C1 segment of cervical spinal cord (tissue), 14 donors: ENCODE measurements at places on chromosomes 6 and 20.

DNA sequence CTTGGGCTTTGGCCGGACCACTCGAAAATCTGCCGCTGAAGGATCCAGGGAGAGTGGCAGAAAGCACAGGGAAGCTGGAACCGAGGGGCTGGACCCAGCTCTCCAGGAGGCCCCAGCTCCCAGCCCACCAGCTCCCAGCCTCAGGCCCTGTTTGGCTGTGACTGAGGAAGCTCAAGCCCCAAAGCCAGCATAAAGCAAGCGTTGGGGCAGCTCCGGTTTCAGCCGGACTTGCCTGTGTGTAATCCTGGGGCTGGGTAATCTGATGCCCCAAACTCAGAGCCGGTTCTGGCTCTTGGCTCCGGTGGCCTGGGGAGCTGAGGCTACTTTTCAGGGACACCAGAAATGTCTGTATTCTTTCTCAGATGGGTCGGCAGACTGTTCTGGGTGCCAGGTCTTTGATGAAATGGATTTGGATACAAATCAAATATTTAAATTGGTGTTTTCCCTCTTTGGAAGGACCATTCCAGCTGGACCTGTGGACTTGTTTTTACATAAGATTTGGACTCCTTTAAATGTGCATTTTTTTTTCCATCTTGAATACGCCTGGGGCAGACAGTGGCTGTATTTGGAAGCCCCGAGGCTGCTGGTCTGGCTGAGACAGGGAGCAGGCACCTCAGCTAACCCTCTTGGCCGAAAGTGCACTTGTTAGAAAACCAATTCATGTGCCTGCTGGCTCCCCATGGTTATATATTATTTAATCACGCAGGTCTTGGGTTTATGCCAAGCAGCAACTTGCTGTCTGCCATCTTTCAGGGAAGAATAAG lies 29.7 kb downstream of the RPP40 start:
- no peak for DNase-seq

DNA sequence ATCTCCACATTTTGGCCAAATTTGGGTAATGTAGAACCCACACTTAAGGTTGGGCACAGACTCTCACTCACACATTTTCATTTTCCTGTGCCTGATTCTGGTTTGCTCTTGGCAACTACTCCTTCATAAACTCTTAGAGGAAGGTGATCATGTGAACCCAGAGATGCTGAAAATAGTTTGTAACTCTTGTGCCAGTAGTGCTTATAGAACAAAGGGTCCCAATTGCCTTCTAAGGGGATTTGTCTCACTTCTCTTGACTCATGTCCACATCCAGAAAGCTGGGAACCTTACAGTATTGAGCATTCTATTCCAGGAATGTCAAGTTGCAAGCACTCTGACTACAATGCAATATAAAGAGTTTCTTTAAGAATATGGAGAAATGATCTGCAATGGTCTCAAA lies 62.0 kb upstream of the TASP1 start:
- no peak for DNase-seq

- no peak for DNase-seq
Measured at GRCh38 chr20:8220716-8221115, 88.7 kb downstream of the PLCB1 start.

- no peak for DNase-seq
Measured at GRCh38 chr6:15769511-15770018, 106.7 kb upstream of the DTNBP1 start.

DNA sequence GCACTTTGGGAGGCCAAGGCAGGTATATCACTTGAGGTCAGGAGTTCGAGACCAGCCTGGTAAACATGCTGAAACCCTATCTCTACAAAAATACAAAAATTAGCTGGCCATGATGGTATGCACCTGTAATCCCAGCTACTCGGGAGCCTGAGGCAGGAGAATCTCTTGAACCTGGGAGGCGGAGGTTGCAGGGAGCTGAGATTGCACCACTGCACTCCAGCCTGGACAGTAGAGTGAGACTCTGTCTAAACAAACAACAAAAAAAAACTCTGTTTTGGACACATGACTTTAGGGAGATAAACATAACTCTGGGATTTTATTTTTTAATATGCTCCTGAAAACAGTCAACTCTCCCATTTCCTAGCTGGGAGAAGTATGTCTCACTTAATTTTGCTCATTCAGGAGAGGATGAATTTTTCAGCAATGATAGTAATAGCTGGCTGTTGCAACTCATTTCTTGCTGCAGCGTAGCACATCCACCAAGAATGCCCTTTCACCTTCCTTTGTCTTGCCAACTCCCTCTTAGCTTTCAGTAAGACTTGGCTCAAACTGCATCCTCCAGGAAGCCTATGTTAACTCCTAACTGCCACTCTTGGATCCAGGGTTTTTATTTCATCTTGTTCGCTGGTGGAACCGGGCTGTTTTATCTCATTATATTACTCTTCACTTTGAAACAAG lies 24.3 kb downstream of the TOP1 start:
- DNase-seq = no peak

- no peak for DNase-seq
Measured at GRCh38 chr6:95243053-95243452, 334.3 kb upstream of the MANEA start.

GRCh38 chr6:14243597-14243996 lies 126.0 kb downstream of the CD83 start:
- no peak for DNase-seq

DNA sequence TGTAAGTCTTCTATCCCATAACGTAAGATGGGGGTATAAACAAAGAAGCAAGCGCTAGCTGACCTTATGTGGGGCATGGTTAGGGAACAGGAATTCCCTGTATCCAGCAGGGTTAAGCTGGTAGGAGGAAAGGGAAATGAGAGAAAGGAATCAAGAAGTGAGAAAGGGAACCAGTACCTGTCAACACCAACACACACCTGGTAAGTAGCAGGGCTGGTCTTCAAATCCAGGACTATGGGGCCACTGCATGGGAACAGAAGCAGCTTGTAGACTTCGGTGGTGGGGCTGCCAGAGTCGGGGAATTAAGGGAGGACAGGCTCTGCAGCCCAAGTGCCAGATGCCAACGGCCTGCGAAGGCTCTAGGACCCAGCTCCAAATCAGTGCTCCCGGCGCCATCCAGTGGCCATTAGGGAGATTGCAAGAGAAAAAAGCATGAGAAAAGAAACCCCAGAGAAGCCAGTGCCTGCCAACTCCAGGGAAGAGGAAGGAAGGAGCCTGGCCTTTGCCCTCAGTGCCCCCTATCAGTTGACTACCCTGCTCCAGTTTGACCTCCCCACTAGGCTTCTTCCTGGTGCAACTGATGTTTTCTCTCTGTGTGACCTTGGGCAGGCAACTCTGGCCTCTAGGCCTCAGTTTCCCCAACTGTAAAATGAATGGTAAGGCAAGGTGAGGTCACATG lies 15.8 kb upstream of the RBPJL start:
- DNase-seq = peak; percentile 32

DNA sequence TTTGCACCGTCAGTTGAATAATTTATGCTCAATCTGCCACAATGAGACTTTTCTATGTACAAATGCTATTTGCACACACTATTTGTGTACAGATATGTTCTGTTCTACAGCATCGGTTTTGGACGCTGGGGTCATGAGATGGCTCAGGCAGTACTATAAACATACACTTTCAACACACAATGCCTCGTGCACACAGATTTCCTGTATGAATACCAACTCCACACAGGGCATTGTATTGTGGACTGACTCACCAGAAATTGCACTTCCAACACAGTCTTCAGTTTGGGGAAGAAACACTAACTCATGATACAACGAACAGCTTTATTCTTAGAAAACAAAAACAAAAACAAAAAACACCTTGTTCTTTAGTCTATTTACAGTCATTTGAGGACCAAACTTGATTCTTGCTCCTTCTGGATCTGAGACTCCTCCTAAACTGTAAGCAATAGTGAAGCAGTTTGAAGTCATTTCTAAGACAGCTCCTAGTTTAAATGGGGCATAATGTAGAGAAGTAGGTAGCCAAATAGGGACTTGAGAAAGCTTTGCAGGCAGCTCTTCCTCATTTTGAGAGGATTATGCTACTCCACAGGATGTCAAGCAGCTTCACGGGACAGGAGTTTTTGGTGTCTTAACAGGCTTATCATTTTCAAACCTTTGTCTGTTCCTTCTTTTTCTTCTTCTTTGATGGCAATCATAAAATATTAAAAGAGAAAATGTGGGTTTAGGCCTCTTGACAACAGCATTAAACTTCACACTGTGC lies 33.7 kb downstream of the GJA10 start:
- no peak for DNase-seq

- peak; percentile 66 for DNase-seq
Measured at GRCh38 chr20:25353747-25354705, 36.6 kb downstream of the ABHD12 start.

- DNase-seq = peak; percentile 2
Measured at GRCh38 chr20:41095110-41095969, 42.0 kb upstream of the PLCG1 start.

DNA sequence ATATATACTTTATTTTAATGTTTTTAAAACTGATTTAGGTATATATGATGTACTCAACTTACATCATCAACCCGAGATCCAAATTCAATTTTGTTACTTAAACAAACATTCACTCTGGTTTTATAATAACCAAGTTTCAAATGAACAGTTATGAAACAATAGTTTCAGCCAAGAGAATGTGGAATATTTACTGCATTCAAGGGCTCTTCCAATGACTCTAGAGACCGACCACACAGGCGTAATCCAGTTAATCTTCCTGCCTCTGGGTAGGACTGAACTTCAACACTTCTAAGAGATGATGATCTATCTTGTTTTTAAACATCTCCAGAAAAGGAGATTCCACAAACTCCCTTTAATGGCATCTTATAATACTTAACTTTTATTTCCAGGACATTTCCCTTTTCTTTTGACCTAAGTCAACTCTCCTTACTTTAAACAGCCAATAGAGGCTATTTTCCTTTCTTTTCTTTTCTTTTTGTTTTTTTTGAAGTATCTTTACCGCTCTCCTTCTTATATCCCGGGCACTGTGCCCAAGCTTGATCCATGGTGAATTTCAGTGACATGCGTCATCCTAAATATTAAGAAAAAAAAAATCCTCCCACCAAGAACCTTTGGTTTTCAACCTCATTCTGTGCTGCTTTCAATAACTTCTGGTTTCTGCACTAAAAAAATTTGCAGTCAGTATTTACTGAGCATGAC lies 110.1 kb downstream of the KIF13A start:
- DNase-seq = no peak

GRCh38 chr20:60056407-60057122 lies 98.3 kb downstream of the CDH26 start:
- DNase-seq = no peak

DNA sequence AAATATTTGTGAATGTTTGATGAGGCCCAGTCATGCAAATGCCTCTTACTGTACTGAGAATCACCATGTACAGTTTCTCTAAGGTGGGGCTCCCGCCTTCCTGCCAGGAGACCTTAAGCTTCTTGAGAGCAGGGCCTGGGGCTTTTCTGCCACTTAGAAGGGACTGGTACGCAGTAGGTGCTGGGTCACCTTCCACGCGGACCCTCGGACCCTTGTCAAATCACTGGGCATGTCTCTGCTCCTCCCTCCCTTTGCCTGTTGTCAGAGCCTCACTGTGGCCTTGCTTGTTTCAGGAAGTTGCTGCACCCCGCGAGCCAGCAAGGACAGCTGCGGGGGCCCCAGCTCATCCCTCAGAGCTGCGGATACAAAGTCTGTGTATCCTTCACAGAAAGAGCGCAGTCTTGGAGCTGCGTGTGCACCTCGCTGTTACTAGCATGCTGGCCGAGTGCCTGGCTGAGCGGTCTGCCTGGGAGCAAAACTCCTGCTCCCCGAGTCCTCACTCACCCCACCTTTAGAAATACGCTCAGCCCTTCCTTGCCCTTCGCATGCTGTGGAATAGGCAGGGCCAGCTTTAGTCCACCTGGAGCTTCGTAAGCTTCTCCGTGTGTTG lies 30.7 kb upstream of the IRF4 start:
- DNase-seq = no peak

DNA sequence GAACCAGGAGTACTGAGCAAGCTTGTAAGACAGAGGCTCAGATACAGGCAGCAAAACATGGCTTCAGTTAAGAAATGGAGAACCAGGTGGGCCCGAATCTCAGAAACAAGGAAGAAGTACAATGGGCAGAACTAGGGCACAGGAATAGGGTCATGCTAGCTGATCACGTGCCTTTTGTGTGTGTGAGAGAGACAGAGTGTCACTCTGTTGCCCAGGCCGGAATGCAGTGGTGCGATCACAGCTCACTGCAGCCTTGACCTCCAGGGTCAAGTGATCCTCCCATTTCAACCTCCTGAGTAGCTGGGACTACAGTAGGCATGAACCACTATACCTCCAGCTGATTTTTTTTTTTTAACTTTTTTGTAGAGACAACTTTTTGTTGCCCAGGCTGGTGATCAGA lies 257.8 kb downstream of the UST start:
- no peak for DNase-seq

DNA sequence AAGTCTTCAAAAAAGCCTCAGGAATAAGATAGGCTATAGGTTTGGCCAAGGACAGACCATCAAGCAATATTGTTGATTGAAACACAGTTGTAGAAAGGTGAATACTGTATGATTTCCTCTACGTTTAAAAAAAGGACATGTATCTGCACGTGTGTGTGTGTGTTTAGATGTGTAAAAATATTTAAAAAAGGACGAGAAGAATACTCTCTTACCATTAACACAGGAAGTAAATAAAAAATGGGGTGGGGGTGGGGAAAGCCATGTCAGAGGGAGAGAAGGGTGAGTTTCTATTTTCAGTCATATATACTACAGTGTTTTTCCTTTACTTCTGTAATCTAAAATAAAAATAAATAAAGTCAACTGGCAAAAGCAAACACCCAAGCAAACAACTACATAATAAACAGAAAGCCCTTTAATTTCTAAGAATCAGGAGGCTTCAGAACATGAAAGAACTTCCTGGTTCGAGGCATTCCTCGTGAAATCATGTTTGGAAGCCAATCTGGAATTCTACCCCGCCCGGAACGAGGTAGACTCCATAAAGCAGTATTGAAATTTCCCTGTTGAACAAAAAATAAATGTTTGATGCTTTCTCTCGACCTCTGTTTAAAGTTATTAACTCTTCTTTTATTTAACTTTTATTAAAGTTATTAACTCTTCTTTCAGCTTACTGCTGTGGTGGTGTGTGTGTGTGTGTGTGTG lies 158.1 kb upstream of the ZNF217 start:
- DNase-seq = no peak

DNA sequence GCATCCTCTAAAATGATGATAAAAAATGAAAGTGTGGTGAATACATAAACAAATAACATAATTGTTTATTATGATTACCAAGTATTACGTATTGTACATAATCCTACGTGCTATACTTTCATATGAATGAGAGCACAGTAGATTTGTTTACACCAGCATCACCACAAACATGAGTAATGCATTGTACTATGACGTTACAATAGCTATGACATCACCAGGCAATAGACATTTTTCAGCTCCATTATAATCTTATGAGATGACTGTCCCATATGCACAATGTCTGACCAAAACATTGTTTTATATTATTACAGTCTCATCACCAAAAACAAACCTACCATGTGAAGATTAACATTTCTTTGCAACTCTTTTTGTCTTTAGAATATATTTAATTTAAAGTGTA lies 225.7 kb upstream of the TENT5A start:
- DNase-seq = no peak
